Fibroblast of skin of left biceps (primary cell): ENCODE measurements at places on chromosomes 16 and 17.

DNA sequence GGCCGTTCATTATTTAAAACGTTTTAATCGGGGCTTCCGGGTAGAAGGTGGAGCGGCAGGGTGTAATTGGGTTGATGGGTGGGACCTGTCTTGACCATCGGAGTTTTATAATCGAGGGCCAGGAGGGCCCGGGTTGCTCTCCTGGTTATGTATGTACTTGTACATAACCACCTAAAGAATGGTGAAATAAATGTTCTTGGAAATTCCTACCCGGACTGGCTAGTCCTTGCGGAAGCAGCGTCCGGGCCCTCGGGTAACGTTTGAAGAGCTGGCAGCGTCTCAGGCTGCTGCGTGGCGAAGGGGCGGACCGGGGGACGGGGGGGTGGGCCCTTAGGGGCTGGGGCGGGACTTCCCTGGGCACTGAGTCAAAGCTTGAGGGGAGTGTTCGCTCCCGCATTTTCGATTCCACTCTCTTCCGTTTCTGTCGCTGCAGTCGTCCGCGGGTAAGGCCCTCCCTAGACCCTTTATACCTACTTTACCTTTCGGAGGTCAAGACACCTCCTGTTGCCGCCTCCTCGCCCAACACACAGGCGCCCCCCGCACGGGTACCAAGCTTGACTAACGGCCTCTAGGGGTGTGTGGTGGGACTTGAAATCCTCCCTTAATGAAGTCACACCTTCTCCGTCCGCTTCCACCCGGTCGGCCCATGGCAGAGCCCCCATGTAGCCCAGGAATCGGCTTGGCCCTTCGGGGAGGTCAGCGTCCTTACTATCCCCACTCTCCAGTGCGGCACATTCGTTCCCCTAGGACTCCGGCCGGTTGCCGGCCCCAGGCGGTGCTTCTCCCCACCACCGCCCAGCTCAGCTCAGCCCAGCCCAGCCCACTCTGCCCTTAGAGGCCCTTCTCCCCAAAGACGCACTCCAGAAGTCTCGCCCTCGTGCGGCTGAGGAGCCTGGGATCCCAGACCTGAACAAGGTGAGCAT is at the start of gene TMEM106A:
Gene TMEM106A, plus strand, starts transcription at position 396 of the 923 bp plus-strand sequence. CDS start 1,167 bp downstream, outside the sequence.
- DNase-seq = peak; percentile 66

DNA sequence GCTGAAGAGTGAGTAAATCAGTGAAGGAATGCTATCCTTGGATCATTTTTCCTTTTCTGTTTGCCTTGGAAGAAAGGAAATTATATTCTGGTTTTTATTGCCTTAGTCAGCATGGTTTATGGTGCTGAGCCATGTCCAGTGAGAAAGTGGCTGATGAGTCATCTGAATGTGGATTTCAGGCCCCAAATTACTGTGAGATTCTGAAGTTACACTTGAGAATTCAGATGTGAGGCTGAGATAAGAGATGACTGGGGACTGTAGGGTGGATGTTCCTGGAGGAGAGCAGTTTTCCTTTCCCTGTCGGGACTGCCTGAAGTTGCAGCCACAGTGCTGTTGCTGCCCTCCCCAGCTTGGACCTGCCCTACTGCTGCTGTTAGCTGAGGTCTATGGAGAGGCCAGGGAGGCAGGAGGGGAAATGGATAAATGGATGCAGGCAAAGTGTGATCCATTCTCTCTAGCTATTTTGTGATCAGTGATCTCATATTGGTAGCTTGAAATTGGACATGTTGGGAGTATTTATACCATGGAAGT is 4.2 kb upstream of the MAP3K14 start:
- peak; percentile 94 for DNase-seq

DNA sequence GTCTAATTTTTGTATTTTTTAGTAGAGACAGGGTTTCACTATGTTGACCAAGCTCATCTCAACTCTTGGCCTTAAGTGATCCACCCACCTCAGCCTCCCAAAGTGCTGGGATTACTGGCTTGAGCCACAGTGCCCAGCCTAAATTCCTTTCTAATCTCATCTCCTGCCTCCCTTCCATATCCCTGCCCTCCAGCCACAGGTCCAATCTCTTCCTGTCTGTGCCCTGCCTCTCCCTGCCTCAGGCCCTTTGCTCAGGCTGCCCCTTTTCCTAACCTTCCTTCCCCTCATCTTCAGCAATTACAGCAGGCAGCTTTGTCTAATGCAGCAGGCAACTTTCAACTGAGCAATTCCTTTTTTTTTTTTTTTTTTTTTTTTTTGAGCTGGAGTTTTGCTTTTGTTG is 46.8 kb downstream of the CFAP20 start:
- no peak for DNase-seq

DNA sequence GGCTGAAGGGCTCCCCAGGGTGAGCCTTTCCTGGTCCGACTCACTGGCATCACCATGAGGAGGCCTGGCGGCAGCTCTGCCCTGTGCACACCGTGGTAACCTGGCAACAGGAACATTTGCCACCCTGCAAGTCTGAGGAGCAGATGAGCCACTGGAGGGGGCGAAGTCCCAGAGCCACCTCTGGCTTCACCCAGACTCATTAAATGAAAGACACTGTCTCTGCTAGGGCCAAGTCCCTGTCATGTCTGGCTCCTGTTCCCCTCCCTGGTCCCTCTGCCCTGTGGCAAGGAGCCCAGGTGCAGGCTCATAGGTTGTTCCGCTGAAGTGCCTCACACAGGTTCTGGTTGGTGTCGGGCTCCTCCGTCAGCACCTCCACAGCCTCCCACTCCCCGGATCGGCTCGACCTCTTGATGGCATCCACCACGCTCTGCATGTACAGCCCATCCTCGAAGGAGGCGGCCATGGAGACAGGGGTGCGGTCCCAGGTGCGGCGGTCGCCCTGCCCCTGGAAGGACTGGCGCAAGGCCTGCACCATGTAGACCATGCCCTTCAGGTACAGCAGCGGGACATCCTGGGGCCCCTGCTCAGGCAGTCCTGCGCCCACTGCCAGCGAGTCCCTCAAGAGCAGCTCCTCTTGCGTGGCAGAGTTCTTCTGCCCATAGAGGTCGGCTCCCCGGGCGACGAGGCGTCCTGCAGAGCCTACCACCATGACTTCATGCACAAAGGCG is 8.4 kb downstream of the C16orf86 start:
- DNase-seq = no peak

DNA sequence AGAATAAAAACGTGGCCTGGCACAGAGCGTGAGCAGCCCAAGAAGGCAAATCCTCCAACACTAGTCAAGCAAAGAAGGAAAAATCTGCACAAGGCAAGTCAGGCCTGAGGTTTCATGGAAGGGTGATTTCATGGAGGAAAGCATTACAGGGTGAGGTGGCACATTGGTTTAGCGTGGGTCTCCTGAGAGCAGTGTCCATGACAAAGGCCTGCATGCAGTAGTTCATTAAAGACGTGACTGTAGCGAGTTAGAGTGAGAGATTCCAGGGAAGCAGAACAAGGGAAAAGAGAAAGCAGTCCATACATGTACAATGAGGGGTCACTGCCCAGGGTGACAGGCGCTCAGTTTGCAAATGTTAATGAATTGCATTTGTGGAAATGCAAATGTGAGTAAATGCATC is 285.0 kb upstream of the ERCC4 start:
- no peak for DNase-seq

DNA sequence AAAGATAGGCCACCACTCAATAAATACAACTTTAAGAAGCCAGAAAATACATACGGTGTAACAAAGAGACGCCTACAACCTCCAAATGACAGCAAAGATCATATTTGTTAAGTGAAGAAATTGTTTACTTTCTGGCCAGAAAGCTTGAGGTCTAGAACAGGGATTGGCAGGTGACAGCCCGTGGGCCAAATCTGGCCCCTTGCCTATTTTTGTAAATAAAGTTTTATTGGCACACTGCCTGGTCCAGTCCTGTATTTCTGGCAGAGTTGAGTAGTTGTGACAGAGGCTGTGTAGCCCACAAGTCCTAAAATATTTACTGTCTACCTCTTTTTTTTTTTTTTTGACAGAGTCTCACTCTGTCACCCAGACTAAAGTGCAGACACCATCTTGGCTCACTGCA is 3.4 kb upstream of the CLEC19A start:
- DNase-seq = no peak

GRCh38 chr16:66147291-66147690 is 219.2 kb upstream of the CDH5 start:
- DNase-seq = peak; percentile 77
